Activated T-cell treated with anti-CD3 and anti-CD28 coated beads for 4 hours (primary cell): ENCODE measurements at places on chromosomes 12 and 14.

DNA sequence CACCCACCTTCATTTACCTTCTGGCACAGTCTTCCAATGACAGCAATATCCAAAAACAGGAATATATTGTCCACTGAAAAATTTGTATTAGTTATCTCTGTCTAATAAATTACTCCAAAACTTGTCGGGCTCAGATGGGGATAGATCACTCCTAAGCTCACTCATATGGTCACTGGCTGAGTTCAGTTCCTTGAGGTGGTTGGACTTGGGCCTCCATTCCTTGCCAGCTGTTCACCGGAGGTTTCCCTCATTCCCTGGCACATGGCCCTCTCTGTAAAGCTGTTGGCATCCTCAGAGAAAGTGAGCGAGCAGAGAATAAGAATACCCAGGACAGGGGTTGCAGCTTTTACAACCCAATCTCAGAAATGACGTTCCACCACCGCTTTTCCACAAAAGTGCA lies 81.5 kb downstream of the TMTC1 start:
- no peak for DNase-seq

DNA sequence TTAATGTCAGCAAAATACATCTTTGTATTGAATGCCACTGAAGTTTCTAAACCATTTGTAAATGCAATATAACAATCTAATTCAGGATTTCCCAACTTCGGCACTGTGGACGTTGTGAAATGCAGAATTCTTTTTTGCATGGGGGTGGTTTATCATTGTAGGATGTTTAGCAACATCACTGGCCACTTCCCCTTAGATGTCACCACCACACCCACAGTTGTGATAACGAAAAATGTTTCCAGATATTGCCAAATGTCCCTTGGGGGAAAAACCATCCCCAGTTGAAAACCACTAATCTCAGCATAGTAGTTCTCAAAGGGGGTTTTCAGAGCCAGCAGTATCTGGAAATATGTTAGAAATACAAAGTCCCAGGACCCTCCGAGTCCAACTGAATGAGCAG lies 203.3 kb downstream of the NAV3 start:
- DNase-seq, result no peak

DNA sequence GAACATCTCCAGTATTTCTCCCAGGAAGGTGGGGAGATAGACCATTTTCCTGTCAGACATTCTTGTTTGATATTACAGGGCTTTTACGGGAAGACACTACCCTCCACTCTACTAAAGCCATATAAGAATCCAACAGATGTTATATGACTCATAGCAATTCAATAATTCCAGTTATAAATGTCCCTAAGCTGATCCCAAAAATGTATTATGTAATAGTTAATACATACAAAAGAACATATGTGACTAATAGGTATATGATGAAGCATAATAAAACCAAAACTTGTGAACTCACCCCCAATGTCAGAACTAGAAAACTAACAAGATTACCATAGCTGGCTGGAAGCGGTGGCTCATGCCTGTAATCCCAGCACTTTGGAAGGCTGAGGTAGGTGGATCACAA lies 84.2 kb downstream of the EFCAB11 start:
- no peak for DNase-seq

DNA sequence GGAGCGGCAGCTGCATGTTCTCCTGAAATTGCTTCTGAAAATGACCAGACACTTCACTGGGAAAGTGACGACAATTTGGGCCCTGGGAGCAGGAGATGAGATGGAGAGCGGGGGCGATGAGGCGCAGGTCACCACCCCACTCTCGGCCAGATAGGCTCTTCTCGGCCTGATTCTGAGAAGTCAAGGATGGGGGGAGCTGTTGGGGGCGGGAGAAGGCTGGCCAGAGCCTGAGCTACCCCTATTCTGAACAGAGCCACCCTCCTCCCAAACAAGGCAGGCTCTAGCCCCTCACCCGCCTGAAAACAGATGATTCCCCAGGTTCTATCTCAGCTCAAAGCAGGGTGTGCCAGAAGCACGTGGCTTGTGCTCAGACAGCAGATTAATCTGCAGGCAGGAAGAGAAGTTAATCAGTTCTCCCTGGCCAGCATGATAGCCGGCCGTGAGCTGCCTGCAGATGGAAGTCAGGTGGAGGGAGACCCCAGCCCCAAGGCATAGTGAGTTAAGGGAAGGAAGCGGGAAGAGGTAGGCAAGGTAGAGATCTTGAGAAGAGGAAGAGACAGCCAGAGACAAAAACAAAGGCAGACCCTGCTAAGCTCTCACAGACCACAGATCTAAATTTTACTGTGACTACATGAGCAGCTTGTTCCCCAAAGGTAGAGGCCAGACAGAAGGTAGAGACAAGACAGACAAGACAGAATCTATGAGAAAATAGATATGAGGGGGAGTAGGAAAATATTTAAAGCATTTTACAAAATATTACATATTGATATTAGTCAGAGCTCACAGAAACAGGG lies 10.9 kb upstream of the TAC3 start:
- no peak for DNase-seq

DNA sequence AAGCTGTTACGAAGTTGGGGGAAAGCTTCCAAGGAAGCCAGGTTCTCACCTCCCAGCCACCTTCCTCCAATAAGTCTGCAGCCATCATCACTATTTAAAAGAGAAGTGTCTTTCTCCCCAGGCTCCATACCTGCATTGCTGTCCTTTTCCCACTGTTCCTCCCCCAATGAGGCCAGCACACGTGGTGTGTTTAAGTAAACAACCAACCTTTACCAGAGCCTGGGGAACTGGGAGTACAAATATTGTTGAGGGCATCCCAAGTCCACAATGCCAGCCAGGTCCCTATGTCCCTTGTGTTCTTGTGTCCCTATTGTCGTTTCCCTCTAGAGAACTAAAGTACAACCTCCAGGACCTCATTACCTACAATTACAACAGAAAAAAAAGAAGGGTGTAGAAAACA lies 49.2 kb upstream of the PNMA1 start:
- DNase-seq, result no peak

DNA sequence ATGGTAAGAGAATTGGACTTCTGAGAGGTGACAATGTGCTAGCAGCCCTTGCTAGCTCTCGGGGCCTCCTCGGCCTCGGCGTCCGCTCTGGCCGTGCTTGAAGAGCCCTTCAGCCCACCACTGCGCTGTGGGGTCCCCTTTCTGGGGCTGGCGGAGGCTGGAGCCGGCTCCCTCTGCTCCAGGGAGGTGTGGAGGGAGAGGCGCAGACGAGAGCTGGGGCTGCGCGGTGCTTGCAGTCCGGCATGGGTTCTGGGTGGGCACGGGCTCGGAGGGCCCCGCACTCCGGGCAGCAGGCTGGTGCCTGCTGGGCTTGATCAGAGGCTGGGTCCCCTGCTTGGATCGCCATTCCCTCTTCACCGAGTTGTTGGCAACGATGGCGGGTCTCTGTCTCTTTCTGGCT lies 226.4 kb upstream of the AMIGO2 start:
- no peak for DNase-seq

GRCh38 chr12:100279607-100280244 lies 12.7 kb downstream of the SCYL2 start:
- no peak for DNase-seq

DNA sequence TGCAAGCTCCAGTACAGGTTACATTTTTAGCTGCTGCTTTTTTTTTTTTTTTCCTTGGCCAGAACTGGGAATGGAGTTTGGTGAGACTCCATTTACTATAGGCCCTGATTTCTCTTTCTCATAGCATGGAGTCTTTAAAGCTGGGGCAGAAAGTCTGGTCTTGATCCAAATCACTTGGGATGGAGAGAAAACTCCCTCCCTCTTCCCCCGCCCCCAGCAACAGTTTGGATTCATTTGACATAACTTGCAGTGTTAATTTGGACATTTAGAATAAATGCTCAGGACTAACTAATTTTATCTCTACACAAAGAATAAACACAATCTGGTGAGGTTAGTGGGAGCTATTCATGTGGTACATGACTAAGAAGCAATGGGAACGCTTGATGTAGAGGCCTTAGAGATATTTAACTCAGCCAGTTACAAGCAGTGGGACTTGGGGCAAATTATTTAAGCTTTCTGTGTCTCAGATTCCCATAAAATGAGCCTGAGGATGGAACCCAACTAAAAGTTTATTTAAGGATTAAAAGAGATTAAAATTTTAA lies 107.3 kb upstream of the ARHGAP5 start:
- DNase-seq, result no peak

DNA sequence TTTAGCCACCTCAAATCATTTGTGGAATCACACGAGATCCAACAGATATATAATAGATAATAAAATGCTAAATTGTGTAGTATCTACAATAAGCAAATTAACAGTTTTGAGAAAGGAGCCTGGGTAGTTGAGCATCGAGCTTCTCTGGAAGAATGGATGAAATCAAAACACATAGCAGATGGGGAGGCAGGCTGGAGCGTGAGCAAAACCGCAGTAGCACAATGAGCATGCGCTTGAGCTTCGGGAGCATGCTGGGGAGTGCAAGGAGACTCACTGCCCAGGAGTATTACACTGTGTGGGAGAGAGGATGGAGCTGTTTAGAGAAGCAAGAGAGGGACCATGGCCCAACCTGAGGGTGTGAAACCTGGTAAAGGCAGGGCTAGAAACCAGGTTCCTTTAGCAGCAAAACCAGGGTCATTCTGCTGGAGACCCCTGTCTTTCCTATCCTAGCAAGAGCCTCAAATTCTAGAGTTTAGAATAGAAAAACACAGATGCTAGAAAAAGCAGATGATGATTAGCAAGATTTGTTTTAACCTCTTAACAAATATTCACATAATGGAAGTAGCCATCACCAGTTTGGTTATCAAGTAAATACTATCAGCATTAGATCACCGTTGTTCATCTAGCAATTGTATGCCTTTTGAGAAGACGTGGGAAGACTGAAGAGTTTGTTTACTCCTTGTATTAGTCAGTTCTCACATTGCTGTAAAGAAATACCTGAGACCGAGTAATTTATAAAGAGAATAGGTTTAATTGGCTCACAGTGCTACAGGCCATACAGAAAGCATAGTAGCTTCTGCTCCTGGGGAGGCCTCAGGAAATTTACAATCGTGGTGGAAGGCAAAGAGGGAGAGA lies 484.8 kb downstream of the EGLN3 start:
- DNase-seq, result no peak

GRCh38 chr14:21867541-21867940 lies 193.9 kb upstream of the OR4E1 start:
- no peak for DNase-seq

GRCh38 chr14:59481871-59482540 lies 2.2 kb downstream of the L3HYPDH start:
- DNase-seq, result no peak

GRCh38 chr12:40107098-40107802 lies 1.4 kb upstream of the SLC2A13 start:
- DNase-seq, result peak; percentile 88

DNA sequence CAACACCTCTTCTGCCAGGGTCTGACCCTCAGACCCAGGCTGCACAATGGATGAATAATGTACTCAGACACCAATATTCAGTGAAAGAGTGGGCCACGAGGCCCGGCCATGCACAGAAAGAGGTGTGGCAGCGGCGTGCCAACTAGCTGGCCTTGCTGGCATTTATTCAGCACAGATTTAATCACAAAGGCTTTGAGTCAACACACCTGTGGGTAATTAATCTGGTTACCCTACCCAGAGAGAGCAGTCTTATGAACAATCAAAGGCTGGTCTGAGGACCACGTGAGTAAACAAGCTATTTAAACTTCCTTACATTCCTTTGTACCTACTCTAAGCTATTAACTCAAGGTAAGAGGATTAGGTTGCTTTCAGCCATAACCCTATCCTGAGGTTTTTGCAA lies 324.8 kb downstream of the C12orf50 start:
- DNase-seq, result no peak

- no peak for DNase-seq
These were observed 18.6 kb downstream of the TPCN1 start for GRCh38 chr12:113239811-113240331.

DNA sequence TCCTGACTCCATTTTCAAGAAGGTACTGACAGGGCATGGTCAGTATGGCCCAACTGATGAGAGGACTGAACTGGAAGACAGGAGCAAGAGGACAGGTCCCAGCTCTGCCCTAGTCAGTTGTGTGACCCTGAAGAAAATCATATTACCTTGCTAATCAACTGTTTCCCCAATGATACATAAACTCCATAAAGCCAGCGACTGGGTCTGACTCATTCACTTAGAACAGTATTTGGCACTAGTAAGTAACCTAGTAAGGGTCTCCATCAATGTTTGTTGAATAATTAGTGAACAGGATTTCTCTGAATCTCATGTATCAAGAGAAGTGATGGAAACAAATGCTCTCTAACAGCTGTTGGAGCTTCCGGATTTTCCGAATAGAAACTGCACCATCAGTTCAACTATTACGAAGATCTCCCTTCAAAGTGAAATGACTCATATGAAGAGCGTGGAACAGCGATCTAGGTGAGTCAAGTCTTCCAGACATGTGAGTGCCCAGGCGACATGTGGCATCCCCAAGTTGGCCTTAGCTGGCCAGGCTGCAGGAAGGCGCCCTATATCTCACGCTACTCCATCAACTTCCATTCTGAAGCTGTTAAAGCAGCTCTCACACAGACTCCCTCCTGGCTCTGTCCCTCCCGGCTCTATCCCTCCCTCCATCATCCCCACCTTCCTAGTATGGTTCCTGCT lies 94.5 kb downstream of the TTC7B start:
- DNase-seq, result no peak

GRCh38 chr12:101076921-101077320 lies 133.1 kb downstream of the SLC5A8 start:
- DNase-seq, result no peak

GRCh38 chr14:103347091-103347815 lies 13.2 kb downstream of the EIF5 start:
- no peak for DNase-seq

DNA sequence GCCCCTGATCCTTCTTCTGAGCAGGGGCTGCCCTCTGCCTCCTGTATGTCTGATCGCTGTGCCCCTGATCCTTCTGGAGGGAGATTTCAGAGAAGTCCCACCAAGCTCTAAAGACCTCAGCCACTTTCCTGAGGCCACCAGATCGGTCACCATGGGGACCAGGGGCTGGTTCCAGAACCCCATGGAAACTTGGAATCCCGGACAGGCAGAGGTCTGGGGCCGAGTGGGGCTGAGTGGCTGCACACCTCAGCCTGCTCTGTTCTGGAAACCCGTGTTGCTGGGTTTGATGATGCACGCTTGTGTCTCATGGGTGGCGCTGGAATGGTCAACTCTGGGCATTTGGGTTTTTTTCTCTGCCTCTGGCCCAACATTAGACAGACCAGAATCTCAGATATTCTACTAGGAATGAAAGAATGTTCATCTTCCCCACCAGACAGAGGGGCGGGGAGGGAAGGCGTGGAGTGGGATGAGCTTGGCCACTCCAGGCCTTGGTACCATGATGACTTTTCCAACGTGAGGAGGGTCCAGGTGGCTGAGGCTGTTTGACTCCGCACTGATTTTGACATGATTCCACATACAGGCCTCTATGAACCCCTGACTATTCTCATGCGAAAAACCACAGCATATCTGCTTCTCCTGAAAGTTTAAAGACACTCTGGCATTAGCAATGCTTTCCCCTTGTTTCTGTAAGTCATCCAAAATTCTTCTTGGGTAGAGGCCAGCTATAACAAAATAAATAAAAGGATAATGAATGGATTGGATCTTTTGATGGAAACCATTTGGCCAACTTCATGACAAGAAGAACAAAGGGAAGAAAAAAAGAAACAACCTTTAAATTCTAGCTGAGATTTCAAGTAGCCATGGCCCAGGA lies 114.5 kb downstream of the ADGRD1 start:
- no peak for DNase-seq

- no peak for DNase-seq
These were observed 678.7 kb upstream of the TMEM132C start for GRCh38 chr12:127588249-127588648.

GRCh38 chr14:58738876-58739275 lies 101.1 kb downstream of the DACT1 start:
- DNase-seq, result no peak
